ENCODE measurements at places on chromosomes 4 and X. TPM values are rescaled to one million over a fixed set of nuclear protein-coding genes. Genes with fewer than 3 reads are reported as not detected.

GRCh38 chr4:110106931-110107296, 91.5 kb downstream of the ELOVL6 start:
- peak; percentile 32 for DNase-seq

GRCh38 chr4:159006202-159006601, 96.7 kb upstream of the RAPGEF2 start:
- peak; percentile 7 for DNase-seq

DNA sequence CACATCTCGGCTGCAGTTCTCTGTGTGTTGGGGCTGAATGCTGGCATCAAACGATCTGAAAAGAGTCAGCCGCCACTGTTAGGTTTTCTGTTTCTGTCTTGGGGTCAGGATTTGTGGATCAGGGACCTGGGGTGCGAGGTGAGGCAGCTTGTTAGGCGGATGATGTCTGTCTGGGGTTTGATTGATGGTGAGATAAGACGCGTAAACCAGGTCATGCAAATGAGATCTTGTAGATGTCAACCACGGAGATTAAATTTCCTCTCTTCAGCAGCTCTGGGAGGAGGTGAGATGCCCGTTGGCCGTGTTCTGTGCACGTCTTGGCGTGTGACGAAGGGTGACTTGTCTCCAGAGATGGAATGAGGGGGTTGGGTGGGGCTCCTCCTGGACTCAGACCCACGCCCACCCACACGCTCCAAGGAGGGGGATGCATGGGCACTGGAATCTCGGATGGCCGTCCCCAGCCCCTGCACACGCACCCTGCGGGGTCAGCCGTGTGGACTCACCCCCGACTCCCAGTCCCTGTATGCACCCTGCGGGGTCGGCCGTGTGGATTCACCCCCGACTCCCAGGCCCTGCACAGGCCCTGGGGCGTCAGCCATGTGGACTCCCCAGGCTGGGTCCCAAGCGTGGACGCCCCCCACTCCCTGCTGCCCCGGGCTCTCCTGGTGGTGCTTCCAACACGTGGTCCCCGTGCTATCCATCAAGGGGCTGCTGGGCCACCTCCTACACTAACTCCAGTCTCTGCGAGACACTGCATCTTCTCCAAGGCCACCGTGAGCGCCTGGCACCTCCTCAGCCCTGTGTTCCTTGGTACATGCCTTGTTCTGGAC, 16.0 kb upstream of the UVSSA start:
- DNase-seq: no peak

GRCh38 chrX:72142794-72143608, 11.3 kb upstream of the RTL5 start:
- no peak for DNase-seq

DNA sequence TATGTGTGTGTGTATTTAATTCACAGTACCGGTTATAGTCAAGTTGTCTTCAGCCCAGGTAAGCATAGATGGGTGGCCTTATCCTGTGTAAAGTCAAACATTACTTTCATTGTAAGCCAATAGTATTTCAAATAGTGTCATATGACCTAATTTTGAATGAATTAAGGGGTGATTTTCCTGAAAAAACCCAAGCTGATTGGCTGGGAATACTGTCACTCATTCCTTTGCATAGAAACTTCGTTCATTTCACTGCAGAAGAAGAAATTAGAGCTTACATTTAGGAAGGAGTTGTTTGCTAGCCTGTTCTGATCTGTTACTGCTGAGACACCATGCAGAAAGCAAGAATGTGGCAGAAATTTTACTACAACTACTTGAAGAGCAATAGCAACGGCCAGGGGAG, 45.4 kb downstream of the SMARCAD1 start:
- DNase-seq: no peak

CXorf58 gene
- not detected for total RNA-seq

GPRASP2 gene
- 10.6 TPM for total RNA-seq

SSX3 gene
- total RNA-seq: not detected

All from kidney epithelial cell (primary cell).